Stimulated activated CD4-positive, alpha-beta T cell treated with anti-CD3 and anti-CD28 coated beads, Interleukin-4, amount 100 ng/mL, for 4 hours (primary cell): ENCODE measurements at places on chromosomes 7 and 10.

- peak; percentile 94 for DNase-seq
Measured at GRCh38 chr7:75914655-75915415, at the start of gene POR. POR (plus strand) TSS chr7:75915155; CDS start chr7:75954002, 38,847 bp downstream.

- DNase-seq: no peak
Measured at GRCh38 chr10:24953675-24954074, 1.3 kb upstream of the PRTFDC1 start.

- DNase-seq: no peak
Measured at GRCh38 chr10:130430291-130430690, 294.1 kb downstream of the GLRX3 start.

DNA sequence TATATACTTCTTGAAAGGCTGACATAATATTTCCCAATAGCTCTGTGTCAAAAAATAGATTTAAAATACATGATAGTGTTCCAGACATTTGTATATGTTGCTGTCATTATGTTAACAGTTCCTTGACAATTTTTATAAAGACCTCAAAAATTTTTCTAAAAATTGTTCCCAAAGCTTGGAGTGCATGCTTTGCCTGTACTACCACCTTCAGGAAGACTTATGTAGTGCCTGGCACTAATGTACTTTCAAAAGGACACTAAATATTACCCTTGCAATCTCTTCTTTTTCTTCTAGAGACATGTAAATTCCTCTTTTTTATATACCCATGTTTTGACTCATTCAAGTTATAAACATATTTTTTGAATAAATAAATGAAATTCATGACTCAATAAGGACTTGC, 48.0 kb upstream of the SP8 start:
- DNase-seq: no peak

- DNase-seq: no peak
Measured at GRCh38 chr7:105934572-105935185, 28.4 kb upstream of the CDHR3 start.
